Inflammatory macrophage (primary cell): ENCODE measurements at places on chromosomes 16 and 17.

DNA sequence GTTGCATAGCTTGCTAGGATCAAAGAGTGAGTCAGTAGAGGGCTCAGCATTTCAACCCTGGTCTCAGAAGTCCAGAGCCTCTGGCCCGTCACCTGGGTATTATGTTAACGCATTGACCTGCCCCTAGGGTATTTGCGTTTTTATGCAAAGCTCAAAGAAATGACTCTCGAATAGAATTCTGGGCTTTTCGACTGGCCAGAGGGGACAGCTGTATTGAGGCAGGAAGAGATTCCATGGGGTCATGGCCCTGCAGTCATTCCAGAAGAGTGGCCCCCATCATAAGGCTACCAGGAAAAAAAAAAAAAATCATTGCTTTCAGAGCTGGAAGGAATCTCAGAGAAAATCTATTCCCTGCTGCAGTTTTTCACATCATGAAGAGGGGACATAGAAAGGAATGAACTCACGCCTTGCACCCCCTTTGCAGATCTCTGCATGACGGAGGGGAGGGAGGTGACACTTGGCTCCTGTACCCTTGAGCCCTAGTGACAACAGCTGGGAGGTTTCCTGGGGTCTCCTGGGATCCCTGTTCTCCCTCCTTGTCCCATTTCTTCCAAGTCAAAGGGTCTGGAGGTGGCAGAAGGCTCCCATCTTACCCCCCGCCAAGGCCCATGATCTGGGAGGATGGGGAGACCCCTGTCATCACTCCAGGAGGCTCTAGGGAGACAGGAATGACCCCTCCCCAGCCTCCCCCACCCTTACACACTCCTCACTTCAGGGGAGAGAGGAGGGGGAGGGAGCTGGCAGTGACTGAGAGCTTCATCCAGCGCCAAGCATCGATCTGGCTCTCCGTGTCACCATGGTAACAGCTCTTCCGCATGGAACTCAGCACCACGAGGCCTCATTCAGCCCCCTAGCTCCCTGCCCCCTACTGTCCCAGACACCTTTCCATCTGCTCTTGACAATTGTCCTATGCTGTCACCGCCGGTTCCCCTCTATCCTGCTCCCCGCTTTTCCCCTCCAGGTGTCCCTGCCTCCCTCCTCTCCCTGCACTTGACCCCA lies 35.8 kb downstream of the GP2 start:
- no peak for DNase-seq

GRCh38 chr17:49054342-49055092 lies 57.3 kb downstream of the IGF2BP1 start:
- DNase-seq, result no peak

DNA sequence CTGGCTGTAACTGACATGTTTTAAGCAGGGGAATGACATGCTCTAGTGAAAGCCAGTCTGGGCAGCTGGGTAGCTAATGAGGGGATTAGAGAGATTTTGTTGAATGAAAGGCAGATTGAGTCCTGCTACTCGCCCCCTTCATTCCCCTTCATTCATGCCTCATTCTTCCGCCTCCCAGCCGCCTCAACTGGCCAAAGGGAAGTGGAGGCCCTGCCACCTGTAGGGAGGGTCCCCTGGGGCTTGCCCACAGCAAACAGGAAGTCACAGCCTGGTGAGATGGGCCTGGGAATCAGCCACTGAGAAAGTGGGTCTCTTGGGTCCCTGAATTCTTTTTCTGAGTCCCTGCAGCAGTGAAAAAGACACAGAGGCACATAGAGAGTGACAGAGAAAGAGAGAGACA lies 1.1 kb upstream of the CD19 start:
- DNase-seq, result no peak

DNA sequence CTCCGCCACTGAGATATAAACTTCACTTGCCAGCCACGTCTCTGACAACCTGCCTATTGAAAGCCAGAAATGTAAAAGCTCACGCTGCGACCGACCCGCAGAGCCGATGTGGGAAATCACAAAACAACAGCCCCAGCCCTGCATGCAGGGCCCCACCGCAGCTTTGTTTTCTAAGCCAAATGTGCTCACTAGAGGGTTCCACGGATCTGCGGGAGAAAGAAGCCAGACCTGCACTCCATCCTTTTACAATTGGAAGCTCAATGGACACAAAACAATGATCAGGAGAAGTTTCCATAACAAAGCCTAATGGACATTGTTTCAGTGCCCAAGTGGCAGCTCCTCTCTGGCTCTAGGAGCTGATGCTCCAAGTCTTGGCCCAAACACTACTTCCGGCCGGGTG lies 33.1 kb downstream of the WIPI1 start:
- DNase-seq, result no peak

- DNase-seq, result no peak
These were observed 7.9 kb downstream of the ERI2 start for GRCh38 chr16:20798364-20798763.

DNA sequence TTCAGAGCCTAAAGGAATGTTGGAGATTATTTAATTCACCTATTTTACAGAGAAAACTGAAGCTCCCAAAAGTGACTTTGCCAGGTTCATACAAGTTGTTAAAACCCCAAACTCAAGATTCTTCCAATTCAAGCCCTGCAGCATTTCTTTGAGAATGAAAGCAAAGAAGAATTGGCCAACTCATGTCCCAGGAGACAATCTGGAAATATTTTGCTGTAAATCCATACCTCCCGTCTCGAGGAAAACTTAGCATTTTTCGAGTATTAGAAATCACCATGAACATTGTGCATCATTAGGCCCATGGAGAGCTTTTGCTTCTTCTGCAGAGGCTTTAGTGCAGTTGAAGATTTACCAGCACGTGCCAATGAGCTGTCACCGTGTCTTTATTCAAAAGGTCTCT lies 176.4 kb upstream of the KCNJ16 start:
- DNase-seq, result no peak

DNA sequence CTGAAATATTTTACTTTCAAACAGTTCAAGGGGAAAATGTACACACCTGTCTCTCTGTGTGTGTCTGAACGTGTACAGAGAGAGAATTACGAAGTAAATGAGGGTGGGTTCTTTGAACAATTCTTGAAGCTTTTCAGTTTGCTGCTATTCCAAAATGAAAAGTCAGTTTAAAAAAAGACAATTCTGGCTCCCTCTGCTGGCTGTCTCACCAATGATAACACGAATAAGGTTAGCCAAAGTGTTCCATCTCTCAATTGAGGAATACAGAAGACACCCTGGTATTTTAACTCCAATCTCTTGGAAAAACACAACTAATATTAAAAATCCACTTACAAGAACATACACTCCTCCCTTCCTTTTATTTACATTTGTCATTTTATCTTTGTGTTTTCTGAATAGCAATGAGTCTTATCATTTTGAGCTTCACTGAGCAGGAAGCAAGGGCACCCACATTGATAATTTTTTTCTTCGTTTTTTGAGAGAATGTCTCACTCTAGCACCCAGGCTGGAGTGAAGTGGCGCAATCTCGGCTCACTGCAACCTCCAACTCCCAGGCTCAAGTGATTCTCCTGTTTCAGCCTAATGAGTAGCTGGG lies 20.5 kb downstream of the EFTUD2 start:
- peak; percentile 40 for DNase-seq

DNA sequence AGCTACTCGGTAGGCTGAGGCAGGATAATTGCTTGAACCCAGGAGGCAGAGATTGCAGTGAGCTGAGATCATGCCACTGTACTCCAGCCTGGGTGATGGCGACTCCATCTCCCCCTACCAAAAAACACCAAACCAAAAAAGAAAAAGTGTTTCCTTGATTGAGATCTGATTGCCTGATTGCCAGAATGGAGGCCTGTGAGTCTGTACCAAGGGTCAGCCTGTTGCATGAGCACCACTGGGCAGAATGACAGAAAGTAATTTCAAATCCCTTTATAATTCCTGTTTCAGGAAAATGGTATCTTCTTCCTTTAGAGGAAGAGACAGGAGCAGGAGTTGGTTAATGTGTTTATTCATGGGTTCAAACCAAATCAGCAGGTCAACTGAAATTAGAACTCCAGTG lies 8.5 kb downstream of the UBN1 start:
- no peak for DNase-seq

GRCh38 chr16:84607694-84608093 lies 10.2 kb downstream of the COTL1 start:
- peak; percentile 81 for DNase-seq

DNA sequence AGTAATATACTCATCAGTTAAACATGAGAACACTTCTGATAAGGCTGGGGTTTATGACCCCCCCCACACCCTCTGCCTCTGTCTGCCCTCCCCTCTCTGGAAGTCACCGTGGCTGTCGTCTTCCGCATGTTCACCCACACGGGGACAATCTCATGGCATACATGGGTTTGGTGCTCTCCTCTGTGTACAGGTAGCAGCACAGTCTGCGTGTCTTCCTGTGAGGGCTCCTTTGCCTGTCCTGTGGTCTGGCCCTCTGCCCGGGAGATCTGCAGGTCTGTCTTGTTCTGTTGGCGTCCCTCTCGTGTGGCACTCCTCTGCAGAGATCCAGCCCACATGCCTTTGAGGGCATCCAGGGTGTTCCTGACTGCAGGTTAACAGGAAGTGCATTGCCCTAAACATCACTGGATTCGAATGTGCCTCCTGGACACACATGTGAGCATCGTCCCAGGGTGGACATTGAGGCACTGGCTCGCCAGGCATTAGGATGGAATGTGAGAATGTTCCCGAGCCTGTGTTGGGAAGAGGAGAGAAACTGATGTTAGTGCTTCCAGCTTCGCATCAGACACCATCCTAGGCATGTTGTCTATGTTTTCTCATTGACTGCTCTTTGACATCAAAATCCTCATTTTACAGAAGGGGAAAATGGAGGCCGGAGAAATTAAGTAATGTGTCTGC lies 54.5 kb downstream of the NKD1 start:
- no peak for DNase-seq

DNA sequence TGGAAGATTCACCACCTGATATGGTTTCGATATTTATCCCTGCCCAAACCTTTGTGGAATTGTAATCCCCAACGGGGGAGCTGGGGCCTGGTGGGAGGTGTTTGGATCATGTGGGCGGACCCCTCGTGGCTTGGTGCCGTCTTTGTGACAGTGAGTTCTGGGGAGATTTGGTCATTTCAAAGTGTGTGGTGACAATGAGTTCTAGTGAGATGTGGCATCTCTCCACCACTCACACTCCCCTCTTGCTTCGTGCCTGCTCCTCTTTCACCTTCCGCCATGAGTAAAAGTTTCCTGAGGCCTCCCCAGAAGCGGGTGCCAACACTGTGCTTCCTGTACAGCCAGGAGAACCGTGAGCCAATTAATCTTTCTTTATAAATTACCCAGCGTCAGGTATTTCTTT lies 9.7 kb downstream of the CCDC57 start:
- DNase-seq, result no peak

- no peak for DNase-seq
These were observed 6.9 kb downstream of the KARS1 start for GRCh38 chr16:75640598-75640997.

DNA sequence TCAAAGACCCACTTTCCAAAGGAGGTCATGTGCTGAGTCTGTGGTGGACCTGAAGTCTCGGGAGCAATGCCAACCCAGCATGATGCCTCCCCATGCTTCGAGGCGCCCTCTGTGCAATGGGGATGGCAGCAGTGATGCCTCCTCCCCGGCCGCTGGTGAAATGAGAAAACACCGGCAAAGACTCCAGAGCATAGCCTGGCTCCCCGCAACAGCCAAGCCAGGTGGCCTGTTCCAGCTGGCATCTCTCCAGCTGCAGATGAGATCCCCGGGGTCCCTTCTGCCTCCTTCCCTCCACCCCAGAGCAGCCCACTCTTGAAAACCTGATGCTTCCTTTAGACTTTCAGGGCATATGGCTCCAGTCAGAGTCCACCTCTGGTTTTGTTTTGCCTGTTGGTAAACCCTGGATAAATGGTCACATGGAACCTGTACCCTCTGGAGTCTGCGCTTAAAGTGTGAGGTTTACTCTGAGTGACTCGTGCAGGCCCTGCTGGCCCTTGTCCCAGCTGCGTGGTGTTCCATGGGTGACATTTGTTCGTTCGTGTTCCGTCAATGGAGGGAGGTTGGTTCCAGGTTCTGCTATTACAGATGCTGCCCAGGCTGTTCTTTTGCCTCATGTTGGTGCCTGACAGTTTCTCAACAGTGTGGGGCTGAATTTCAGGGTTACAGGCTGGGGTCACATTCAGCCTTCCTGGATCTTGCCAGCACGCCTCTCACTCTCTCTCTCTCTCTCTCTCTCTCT lies 181.8 kb upstream of the CIBAR2 start:
- no peak for DNase-seq

GRCh38 chr17:691423-691822 lies 23.2 kb downstream of the VPS53 start:
- DNase-seq, result no peak

DNA sequence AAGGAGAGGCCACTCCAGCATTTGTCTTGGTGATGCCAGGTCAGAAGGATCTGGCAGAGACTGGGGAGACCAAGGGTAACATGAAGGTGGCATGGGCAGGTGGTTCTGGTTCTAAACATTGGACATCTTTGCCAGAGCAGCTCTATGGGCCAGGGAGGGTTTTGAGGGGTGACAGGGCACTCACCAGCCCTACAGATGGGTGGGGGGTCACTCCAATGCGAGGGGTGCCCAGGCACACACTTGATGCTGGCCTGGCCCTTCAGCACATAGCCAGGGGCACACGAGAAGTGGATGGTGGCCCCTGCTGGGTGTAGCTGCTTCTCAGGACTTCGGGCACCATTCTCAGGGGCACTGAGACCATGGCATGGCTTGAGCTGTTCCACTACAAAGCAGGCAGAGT lies 5.5 kb upstream of the PHF12 start:
- DNase-seq, result no peak

DNA sequence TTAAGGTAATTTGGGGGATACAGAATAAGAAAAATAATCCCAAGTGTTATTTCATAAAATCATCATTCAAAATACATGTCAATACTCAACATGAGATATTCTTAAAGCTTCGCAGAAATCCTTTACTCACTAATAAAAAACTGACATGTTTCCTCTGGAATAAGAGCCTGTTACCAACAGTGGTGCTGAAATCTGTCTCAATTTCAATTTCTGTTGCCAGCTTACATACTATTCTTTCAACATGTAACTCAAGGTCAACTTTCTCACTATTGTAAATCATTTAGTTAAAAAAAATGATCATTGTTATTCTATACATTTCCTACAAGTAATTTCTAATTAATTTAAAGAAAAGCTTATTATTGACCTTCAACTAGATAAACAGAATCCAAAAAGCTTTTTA lies 67.9 kb downstream of the CEP95 start:
- no peak for DNase-seq

- DNase-seq, result no peak
These were observed 1.5 kb downstream of the FGF11 start for GRCh38 chr17:7440834-7441195.

DNA sequence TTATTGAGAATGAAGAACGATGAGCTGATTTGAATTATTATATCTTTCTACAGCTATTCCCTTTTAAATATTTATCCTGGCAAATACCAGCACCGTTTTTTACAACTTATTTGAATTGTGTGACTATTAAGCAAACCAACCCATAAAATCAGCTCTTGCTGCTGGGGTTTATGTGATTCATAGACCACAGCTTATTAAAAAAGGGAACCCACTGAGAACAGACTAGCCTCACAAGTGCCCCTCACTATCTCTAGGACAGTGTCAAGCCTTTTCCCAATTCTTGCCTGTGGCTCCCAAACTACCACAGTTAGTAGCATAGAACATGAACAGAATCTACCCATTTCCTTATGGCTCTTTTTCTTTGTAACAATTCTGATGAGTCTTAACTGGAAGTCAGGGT lies 6.1 kb upstream of the LIG3 start:
- DNase-seq, result no peak
